ENCODE measurements at places on chromosomes 5 and 9.

GRCh38 chr9:23492126-23493002 is 333.7 kb downstream of the ELAVL2 start:
- DNase-seq, result peak; percentile 76

GRCh38 chr9:110180511-110181434 is 27.2 kb downstream of the C9orf152 start:
- peak; percentile 77 for DNase-seq

DNA sequence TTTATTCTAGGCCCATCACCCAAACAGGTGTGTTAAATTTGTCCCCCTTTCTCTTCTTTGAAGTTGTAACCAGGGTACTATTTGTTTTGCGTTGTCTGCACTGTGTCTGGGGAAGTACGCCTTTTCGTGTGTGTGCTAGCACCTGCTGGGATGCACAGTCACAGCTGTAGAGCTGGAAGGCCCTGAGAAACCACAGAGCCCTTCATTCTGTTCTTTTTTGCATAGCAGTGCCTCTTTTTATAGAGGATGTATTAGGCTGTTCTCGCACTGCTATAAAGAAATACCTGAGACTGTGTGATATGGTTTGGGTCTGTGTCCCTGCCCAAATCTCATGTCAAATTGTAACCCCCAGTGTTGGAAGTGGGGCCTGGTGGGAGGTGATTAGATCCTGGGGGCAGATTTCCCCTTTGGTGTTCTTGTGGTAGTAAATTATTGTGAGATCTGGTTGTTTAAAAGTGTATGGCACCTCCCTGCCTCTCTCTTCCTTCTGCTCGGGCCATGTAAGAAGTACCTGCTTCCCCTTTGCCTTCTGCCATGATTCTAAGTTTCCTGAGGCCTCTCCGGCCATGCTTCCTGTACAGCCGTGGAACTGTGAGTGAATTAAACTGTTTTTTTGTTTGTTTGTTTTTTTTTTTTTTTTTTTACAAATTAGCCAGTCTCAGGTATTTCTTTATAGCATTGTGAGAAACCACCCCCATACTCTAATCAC is 14.0 kb downstream of the SEC61B start:
- DNase-seq, result no peak

DNA sequence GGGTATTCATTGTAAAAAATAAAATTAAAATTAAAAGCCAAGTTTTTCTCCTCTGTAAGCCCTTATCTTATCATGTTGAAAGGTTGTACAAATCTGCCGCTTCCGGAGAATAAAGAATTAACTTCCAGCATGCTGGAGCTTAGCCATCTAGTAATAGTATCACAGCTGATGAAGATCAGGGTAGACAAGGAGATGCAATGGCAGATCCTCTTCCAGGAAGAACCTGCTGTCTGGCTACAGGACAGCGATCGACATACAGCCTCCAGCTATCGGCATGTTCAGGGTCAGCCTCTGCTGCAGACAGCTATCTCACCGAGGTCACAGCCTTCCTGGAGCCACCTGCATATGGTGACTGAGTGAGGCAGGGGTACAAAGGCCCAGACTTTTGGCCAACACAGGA is 82.6 kb downstream of the MED27 start:
- no peak for DNase-seq

DNA sequence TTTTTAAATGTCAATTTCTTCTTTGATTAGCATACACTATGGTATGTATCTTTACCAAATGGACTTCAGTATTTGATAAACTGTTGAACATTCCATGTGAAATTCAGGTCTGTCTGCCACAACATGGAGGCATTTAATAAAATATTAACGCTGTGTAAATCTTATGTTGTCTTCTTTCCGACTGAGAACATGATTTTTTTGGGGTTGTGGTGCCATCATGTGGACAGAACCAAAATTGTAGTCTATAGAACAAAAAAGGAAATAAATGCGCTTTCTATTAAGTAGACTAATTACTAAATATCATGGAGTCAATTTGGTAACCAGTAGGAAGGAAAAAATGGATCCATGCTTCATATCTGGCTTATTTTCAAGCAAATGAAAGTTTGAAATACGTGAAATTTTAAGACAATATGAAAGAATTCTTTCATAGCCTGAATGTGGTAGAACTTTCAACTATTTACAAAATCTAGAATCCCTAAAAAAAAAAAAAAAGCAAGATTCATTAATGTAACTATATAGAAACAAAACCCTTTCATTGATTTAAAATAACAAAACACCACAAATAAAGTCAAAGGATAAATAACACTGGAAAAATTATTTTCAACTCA is 2.8 kb upstream of the PLK2 start:
- peak; percentile 71 for DNase-seq

Data from bronchial epithelial cell (primary cell).